ENCODE measurements at places on chromosomes 16 and 17.

DNA sequence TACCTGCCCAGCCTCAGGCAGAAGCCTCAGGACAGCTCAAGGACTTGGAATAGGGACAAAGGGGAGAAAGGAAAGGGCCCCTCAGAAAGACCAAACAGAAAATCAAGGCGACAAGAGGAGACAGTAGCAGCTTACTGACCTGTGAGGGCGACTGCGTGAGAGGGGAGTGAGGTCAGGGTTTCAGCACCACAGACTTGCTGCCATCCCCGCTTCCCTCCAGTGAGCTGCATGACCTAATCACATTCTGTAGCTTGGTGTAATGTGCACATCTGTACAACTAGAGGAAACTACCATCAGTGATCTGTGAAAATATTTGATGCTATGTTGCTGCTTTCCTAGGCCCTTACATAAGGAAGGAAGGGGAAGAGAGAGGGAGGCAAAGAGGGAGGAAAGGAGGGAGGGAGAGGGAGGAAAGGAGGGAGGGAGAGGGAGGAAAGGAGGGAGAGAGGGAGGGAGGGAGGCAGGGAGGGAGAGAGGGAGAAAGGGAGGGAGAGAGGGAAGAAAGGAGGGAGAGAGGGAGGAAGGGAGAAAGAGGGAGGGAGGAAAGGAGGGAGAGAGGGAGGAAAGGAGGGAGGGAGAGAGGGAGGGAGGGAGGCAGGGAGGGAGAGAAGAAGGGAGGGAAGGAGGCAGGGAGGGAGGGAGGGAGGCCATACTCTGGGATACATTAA is 404.9 kb upstream of the CDH5 start:
- no peak for DNase-seq

- DNase-seq, result no peak
Measured at GRCh38 chr17:15513058-15513791, 45.8 kb upstream of the CDRT4 start.

DNA sequence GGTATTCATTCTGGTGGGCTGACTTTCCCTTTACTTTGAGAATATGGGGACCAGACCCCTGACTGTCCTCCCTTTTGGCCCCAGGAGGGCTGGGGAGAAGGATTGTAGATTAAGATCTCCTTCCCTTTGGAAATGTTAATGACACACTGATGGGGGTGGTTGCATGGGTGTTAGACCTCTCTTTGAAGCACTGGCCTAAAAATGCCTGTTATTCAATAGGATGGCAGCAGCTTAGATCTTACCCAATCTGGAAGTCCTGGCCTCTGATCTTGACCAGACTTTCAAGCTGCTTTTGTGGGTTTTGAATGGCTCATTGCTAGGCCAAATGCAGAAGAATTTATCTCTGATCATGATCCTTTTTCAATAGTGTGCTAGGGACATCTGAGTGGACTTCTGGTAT is 25.7 kb downstream of the MAP3K3 start:
- DNase-seq, result no peak

GRCh38 chr17:4604111-4604644 is 19.8 kb downstream of the SMTNL2 start:
- DNase-seq, result no peak

DNA sequence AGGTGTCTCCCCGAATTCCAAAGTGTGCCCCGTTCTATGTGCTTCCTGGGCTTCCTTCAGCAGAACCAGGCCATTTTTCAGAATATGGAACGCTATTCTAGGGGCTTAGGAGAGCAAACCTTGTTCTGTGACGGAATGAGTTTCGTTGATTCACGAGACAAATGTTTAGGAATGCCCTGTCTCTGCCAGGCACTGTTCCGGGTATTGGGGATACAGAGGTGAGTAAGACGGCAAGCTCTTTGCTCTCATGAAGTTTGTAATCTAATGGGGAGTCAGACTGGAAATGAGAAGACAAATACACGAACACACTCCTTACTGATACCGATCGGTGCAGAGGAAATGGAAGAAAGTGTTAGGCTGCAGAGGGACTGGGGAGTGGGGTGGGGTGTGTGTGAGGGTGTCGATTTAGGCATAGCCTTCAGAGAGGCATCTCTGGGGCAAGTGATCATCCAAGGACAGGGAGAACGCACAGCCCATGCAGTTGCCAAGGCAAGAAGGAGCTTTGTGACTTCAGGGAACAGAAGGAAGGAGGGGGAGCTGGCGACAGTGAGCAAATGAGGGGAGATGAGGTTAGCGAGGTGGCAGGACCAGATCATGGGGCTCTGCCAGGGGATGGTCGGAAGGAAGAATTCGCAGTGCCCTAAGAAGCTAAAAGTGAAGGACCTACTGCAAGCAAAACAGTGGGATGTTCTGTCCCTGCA is 189.6 kb downstream of the MSI2 start:
- DNase-seq, result no peak

GRCh38 chr17:78010759-78011158 is 52.3 kb downstream of the TNRC6C start:
- DNase-seq, result no peak
